ENCODE measurements at places on chromosomes 11 and 22.
A peak's percentile ranks its signal among the peaks of the same experiment; 100 is the strongest.

DNA sequence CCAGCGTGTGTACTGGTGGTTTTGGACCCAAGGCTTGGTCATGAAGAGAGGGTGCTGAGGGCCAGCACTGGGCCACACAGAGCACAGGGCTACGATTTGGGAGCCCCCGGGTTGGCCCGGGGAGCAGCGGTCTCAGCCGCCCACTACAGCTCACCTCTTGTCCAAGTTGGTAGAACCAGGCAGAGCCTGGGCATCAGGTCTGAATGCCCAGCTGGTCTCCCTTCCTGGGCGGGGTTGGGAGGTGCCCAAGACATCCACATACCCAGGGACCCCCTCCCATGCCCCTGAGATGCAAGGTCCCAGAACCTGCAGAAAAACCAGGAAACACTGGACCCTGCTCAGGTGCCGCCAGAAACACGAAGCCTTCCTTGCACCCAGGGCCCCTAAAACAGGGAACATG is 18.0 kb downstream of the CELSR1 start:
- no peak for DNase-seq

DNA sequence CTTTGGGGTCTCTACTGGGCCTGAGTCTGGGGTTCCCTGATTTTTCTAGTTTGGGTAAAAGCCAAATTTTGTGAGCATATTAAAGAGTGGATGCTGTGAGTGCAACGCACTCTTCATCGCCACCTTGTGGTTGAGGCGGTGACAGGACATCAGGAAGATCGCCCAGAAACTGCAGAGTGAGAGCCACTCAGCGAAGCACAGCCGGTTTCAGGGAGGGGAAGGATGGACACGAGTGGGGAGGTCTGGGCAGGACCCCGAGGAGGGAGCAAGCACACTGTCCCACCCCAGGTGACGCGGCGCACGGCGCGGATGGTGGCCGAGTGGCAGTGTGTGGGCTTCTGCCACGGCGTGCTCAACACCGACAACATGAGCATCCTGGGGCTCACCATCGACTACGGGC is 9.1 kb downstream of the SELENOO start:
- peak; percentile 88 for DNase-seq

DNA sequence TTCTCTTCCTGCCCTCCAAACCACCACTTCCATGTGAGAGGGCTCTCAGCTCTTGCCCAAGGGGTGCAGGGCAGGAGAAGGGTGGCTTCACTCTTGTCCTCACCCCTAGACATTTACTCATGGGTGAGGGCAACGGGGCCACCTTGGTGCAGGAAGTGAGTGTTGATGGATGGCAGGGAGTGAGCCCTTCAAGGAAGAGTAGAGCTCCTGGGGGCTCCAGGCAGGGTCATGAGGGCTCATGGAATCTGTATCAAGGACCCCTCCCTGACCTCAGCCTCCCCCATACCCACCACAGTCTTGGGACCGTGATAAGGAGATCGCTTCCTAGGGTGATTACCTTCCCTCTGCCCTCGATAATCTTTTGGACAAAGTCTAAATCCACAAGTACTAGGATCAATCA is 37.8 kb downstream of the TSPAN18 start:
- DNase-seq, result no peak

GRCh38 chr22:46446799-46447198 is 90.6 kb downstream of the CELSR1 start:
- no peak for DNase-seq

GRCh38 chr11:93196816-93197379 is 893 bp downstream of the SLC36A4 start:
- no peak for DNase-seq

GRCh38 chr11:79209540-79210266 is 231.1 kb downstream of the TENM4 start:
- no peak for DNase-seq

DNA sequence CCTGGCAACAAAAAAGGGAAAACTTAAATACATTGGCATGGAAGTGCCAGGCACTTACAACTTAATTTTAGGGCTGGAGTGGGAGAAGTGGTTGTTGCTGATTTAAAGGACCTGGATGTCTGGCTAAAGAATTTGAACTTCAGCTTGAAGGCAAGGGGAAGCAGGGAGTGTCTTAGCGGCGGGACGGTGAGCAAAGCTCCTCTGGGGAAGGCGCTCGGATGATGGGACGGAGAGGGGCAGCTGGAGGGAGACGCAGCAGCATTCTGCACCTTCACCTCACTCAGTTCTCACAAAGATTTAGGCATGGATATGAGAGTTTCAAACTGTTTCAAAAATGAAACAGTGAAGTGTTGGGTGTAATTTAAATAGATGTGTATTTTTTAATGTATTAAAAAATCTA is 967.1 kb downstream of the BRD1 start:
- DNase-seq, result no peak

GRCh38 chr11:2890466-2891294 is 5.1 kb upstream of the CDKN1C start:
- no peak for DNase-seq

DNA sequence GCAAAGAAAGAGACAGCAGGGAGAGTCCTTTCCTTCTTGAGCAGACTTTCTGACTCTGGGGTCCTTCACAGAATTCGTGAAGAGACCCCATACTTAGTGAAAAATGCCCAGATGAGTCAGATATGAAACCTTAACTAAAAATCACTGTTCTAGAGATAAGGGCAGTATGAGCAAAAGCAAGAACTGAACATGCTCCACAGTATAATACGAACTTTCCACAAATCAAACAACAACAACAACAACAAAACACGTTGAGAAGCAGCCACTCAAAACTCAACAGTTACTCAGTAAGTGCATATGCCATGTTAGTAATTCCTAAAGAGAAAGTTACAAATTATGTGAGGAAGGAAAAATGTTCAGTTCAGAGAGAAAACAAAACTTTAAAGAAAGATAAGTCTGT is 44.3 kb downstream of the PITPNB start:
- no peak for DNase-seq

DNA sequence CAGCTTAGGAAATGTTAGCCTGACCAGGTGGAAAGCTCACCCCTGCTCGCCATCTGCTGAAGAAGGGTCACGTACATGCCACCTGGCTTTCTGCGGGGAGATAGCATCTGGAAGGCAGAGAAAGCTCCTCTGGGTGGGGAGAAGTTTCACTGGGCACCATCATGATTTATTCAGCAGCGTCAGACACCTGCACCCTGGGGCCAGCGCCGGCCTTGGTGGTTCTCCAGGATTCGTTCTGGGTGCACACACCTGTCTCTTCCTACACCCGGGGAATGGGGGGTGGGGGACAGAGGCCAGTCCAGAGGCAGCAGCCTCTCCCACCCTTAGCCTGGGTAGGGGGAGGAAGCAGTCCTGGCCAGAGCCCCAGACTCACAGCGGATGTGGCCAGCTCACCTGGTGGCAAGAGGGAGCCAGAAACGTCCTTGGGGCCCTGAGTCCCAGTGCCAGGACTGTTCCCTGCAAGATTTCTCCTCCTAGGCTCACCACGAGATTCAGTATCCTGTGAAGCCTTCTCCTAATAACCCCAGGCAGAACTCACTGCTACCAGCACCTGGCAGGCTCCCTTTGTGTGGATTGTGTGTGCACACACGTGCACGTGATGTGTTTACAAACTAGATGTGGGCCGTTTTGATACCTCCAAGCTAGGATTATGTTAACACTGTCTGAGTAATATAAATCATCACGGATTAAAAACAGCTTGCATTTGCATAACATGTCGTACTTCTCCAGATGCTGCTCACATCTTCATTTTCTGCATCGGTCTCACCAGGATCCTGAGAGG is 17.3 kb upstream of the RASD2 start:
- DNase-seq, result no peak

DNA sequence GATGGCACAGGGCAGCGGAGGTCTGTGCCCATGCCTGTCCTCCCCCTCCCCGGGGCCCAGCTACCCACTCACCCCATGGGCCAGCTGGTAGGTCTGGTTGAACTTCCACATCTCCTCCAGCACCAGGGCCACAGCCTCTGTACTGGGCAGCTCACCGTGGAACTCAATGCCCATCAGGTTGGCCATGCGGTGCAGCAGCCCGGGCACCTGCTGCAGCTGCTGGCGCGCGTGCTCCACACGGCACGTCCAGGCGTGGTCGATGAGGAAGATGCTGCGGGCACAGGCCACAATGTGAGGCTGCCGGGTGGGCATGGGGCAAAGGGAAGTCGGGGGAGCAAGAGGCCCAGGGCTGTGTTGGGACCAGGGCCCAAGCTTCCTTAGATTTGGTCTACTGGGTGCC is 6.3 kb downstream of the TTLL12 start:
- DNase-seq, result no peak

DNA sequence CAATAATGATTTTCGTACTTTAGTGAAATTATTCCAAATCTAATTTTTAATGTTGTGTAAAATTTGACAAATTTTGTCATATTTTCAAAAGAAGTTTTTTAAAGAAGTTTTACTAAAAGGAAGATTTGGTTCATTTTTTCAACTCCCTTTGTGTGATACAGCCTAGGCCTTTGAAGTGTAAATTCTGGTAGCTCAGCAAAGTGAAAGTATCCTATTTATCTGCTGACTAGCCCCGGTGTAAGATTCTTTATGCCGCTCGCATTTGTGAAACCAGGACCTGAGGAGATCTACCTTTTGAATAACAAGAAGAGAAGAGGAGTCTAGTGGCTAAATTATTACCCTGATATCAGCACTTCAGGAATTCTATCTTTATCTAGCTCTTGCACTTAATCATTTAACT is 177.4 kb downstream of the JRKL start:
- no peak for DNase-seq

- no peak for DNase-seq
Measured at GRCh38 chr11:2750101-2750681, 50.4 kb upstream of the KCNQ1OT1 start.

DNA sequence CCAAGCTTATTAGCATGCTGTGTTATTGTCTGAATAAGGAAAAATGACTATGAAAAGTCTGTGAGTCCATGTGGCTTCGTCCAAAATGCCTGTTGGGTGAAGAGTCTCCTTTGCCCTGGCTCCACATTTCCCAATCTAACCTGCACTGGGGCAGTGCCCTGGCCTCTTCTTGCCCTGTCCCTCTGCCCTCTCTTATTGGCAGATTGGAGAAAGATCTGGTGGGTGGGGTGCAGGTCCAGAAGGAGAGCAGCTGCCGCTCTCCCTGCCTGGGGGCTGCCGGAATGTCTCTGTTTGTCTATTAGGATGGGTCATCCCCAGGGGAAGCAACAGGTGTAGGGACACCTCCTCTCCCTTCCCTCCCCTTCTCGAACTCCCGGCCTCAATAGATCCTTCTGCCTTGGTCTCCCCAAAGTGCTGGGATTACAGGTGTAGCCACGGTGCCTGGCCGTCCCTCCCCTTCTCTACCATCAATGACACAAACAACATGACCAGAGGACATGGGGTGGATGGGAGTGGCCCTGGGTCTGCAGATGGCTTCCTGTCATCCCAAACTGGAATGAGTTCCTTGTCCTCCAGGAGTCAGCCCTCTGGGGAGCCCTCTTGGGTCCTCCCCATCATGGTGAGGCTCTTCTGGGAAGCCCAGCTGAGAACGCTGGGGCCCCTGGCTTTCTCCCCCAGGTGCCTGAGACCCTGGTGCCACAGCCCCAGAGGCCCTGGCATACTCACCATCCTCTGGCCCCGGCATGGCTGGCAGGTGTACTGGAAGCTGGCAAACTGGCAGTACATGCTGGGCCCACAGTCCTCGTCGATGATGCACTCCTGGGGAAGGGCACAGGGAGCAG is 40.5 kb downstream of the DKK3 start:
- DNase-seq, result no peak

DNA sequence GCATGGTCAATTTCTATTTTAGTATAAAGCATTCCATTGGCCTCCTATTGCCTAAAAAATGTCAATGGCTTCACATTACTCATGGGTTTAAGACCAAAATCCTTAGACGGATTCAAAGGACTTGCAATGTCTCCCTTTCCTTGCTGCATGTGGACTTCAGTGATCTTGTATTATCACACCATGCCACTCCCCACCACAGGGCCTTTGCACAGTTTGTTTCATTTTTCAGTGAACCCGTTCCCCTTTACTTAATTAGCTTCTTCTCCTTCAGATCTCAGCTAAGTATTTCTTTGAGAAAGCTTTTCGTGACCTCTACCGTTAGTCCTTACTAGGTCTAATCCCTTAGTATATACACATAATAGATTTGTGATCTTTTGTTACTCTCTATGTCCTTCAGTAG is 269.7 kb downstream of the FAM76B start:
- no peak for DNase-seq

DNA sequence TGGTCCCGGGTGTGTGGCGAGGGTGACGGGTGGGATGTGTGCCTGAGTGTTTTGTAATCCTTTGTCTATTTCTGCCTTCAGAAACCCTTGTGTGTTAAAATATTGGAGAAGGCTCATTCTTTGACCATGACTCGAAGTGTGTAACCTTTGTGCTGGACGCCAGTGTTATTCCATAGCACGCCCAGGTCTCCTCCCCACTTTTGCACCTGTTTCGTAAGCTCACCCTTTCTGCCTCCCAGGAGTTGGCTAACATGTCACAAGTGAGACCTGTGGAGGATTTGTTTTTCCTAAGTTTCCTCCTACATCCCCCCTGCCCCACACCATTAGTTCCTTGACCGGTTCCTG is 382 bp downstream of the C11orf54 start:
- no peak for DNase-seq

GRCh38 chr22:28607795-28608194 is 71.8 kb downstream of the TTC28 start:
- DNase-seq, result no peak

DNA sequence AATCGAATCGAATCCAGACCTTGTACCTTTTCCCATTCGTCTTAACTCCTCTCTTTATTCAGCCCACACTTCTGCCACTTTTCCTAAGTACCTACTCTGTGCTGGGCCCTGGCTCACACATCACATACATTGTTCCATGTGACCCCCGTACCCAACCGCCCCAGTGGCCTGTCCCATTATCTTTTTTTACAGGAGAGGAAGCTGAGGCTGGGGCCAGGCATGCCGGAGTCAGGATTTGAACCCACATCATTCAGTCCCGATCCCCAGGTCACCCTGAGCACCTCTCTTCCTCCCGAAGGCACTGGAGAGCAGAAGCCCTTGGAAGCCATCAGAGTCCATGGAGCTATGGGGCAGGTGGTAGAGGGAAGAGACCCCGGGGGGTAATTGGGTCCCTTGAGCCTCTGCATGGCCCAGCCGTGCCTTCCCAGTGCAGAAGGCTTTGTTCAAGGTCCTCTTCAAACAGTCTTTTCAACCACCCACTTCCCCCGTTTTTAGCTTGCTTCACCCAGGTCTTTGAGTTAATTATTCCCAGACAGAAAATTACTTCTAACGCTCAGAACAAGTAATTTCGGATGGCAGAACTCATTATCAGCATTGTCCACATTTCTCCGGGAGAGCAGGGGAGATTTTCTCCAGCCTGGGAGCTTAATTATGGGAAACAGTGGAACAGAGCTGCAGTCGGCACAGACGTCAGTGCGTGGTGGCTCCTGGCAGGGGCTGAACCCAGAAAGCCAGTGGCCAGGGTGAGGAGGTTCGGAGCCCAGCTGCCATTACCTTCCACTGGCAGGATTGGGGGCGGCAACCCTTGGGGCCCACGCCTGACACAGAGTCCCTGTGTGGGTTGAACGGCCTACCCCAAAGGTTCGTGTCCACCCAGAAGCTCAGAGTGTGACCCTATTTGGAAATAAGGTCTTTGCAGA is 82.4 kb upstream of the RTL6 start:
- no peak for DNase-seq

GRCh38 chr11:116822575-116822974 is 529 bp downstream of the APOA4 start:
- no peak for DNase-seq

GRCh38 chr11:45193695-45194094 is 47.3 kb downstream of the PRDM11 start:
- DNase-seq, result no peak
